ENCODE measurements at places on chromosomes 5 and 9.

- peak; percentile 90 for DNase-seq
Observed at GRCh38 chr5:137888863-137889759, at the start of gene PKD2L2. Gene PKD2L2 (plus strand): TSS chr5:137889457. CDS start chr5:137889492, 35 bp downstream.

GRCh38 chr5:28046596-28046995, 1008.2 kb upstream of the CDH9 start:
- DNase-seq = no peak

GRCh38 chr5:54281960-54282692, 28.2 kb downstream of the ARL15 start:
- DNase-seq = no peak

DNA sequence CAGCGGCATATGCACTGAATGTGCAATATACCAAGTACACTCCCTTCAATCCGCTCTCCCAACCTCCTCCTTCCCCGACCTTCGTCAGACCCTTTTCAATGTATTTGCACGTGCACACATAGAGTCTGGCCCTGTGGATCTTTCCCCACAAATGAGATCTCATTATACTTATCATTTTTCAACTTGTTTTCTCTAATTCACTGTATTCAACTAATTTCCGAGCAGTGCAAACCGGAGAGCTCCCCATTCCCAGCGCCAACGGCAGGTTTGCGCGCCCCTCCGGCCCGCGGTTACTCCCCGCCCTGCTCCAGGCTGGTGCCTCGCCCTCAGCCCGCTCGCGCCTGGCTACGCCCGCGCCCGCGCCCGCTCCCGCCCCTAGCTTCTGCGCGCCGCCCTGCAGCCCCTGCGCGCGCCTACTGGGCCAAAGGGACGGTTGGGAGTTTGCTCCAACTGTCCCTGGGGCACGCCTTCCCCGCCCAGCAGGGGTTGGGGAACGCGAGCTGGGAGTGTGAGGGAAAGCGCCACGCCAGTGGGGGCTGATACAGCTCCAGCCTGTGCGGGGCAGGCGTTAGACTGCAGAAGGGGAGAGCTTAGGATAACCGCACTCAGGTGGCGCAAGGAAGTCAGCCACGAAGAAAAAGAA, 3.3 kb upstream of the CDC20B start:
- DNase-seq = peak; percentile 27

- DNase-seq = no peak
Observed at GRCh38 chr5:121108725-121109124, 644.6 kb downstream of the PRR16 start.

- DNase-seq = no peak
Observed at GRCh38 chr5:172988276-172988675, 4.7 kb downstream of the ATP6V0E1 start.

DNA sequence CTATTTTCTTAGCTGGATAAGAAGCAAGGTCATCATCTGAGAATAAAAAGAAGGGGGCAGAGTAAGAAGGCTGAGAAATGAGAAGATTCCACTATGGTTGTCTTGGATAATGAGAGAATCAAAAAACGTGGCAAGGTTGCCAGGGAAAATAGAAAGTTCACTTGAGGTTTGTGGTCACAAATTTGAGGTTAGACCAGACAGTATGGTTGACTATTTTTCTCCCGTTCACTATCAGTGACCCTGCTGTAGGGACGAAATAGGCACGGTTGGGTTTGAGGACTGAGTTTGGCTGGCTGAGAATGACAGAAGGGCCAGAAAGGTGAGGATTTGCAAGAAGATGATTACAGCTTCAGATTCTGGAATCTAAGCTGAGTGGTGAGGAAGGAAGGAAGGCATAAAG, 266.0 kb upstream of the ZNF462 start:
- DNase-seq = no peak

GRCh38 chr5:4684946-4685345, 455.2 kb upstream of the ADAMTS16 start:
- DNase-seq = no peak

DNA sequence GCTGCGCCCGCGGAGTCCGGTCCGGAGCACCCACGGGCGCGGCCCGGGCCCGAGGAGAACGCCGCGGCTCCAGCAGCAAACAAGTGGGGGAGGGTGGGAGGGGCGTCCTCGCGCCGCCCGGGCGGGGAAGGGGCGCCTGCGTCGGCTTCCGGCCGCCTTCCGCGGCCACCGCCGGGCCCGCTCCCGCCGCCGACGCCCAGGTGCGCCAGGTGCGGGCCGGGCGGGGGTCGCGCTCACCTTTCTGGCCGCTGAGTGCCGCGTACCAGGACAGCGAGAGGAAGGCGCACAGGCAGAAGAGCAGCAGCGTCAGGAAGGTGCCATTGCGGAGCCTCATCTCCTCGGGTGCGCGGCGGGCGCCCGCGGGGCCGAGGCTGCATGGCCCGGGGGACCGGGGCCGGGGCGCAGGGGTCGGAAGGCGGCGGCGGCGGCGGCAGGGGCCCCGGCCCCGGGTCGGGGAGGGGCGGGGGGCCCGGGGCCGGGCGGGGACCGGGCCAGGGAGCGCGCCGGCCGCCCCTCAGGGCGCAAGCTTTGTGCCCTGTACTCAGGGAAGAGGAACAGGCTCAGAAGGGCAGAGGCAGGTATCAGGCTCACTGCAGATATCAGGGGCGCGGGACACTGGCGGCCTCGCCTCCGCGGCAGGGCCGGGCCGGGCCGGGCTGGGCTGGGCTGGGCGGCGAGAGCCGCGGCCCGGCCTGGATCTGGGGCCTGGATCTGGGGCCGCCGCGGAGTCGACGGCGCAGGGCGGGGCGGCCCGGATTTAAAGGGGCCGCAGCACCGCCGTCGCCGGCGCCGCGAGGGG, at the start of gene MGAT4B:
MGAT4B (minus strand) TSS at position 617 of the 799 bp plus-strand sequence; CDS start at position 334, 283 bp downstream.
- DNase-seq = peak; percentile 79

GRCh38 chr5:53249529-53250200, 140.1 kb upstream of the MOCS2 start:
- no peak for DNase-seq

DNA sequence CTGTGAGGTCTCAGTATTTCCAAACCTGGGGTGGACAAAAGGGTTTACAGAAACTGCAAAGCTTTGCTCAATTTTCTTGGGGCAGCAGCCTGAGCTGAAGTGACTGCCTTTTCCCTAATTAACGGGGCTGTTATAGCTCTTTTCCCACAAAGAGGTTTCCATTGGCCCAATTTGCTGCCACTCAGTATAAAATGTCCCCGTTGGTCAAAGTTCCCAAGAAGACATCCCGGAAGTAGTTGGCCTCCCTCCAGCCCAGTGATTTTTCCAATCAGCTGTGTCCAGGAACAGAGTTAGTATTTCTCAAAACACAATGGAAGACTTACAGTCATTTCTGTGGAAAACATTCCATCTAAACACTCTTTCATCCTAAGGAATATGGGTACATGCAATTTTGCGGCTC, 643.6 kb downstream of the ACTL7B start:
- DNase-seq = no peak

DNA sequence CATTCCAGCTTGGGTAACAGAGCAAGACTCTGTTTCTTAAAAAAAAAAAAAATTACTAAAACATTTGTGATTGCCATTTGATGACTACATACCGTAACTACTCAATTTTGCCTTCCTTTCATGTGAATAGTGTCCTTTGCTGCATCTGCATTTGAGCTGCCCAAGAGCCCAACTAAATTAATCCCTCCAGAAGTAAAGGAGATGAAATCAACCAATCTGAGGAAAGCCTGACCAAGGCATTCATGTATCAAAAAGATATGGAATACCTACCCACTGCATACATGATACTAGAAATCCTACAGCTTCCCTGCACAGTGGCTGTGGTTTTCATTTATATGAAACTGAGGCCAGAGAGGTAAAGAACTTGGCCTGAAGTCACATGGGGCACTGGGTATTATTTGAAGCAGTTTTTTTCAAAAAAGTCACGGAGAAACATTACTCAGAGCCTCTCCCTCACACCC, 177.5 kb downstream of the AOPEP start:
- no peak for DNase-seq

GRCh38 chr9:114505187-114506081, at the start of gene WHRN:
Gene WHRN (minus strand): TSS chr9:114505473. CDS start chr9:114504801, 672 bp downstream.
- DNase-seq = peak; percentile 88

GRCh38 chr5:160356550-160357347, 13.7 kb downstream of the C1QTNF2 start:
- no peak for DNase-seq

DNA sequence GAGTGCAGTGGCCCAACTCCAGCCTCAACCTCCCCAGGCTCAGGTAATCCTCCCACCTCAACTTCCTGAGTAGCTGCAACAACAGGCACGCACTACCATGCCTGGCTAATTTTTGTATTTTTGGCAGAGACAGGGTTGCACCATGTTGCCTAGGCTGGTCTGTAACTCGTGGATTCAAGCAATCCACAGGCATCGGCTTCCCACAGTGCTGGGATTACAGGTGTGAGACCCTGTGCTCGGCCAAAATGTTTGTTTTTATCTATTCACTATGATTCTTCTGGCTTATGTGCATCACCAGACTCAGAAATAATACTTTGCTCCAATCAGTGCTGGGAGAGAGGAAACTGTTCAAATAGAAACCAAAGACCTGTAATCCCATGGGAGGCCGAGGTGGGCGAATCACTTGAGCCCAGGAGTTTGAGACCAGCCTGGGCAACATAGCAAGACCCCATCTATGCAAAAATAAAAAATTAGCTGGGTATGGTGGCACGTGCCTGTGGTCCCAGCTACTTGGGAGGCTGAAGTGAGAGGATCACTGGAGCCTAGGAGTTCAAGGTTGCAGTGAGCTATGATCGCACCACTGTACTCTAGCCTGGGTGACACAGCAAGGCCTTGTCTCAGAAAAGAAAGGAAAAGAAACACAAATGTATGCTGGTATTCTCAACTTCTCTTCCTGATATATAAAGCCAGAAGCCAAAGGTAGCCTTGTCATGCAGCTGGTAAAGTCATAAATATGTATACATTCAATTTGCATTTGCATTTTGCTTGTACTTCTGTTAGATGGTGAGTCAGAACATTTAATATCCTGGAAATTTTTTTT, 4.5 kb downstream of the PIP5K1B start:
- no peak for DNase-seq

DNA sequence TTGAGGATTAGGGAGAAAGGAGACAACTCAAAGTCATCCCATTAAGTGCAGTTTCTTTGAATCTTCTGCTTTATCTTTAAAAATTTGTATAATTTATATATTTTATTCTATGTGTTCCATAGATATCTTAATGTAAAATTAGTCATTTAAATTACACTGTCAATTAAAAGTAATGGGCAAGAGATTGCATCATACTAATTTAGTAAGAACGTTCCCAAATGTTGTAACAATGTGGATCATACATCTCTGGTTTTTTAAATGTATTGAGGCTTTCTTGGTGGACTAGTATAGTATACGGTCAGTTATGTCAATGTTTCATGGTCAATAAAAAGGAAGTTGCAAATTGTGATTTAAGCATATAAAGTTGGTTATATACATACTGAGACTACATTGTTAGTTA, 6.2 kb downstream of the TSLP start:
- DNase-seq = no peak

Data from psoas muscle (tissue), 8 donors.